Stimulated activated CD8-positive, alpha-beta memory T cell treated with anti-CD3 and anti-CD28 coated beads, Interleukin-4, amount 100 ng/mL, for 4 hours (primary cell): ENCODE measurements at places on chromosomes 3 and 15.

DNA sequence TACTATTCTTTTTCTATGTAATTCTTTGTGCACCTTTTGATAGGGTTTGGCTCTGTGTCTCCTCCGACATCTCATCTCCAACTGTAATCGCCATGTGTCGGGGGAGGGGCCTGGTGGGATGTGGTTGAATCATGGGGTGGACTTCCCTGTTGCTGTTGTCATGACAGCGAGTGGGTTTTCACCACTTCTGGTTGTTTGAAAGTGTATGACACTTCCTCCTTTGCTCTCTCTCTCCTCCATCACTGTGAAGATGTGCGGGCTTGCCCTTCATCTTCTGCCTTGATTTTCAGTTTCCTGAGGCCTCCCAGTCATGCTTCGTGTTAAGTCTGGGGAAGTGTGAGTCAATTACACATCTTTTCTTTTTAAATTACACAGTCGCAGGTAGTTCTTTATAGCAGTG lies 225.8 kb upstream of the DPPA4 start:
- DNase-seq: no peak

DNA sequence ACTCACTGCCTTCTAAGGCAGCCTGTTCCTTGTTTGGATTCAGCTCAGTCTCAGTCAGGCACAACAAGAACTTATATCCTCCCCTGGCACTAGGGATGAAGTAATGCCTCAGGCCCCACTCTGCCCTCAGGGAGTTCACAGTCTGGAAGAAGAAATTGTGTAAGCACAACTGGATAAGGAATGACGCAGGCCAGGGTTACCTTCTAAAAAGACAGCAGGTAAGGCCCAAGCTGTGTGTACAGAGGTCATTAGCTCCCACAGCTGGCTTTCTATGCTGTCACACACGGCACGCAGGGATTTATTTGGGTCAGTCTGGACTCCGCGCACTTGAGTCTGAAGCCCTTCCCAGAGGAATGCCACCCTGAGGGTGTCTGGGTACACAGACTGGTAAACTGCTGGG lies 82.9 kb downstream of the IQSEC1 start:
- no peak for DNase-seq

GRCh38 chr3:161941891-161942290 lies 445.3 kb downstream of the OTOL1 start:
- no peak for DNase-seq

GRCh38 chr3:78887547-78888011 lies 880.2 kb downstream of the ROBO1 start:
- DNase-seq: no peak

- DNase-seq: no peak
Observed at GRCh38 chr3:134829721-134830120, 34.7 kb downstream of the EPHB1 start.

- no peak for DNase-seq
Observed at GRCh38 chr3:120449701-120450599, 842 bp downstream of the FSTL1 start.

DNA sequence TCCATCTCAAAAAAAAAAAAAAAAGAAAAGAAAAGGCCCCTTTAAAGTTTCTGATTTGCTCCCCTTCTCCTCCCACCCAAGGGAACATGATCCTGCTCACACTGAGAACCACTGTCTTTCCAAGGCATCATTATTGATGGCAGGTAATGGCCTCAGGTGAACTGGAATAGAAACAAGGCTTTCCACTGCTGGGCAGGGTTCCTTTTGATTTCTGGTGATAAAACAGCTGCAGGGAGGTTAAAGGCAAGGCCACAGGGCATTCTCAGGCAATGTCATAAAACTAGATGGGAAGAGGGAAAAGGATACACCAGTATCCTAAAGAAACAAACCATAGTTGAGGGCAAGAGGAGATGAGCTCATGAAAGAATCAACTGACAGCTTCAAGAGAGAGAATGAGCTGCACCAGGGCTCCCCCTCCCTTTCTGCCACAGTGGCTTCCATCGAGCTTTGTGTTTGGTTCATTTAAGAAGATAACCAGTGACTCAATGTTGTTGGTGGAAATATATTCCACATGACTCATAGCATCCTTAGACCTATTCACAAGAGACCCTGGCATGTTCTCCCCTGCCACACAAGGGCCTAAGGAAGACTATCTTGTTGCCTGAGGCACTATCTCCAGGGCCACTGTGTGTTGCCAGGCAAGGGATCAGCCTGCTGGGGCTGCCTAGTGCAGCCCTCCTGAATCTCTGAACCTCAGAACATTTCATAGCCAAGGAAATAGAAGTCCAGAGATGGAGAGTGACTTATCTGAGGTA lies 86.4 kb downstream of the WDR76 start:
- DNase-seq: no peak

- DNase-seq: no peak
Observed at GRCh38 chr3:196868297-196868661, 559 bp downstream of the SENP5 start.

GRCh38 chr15:72155003-72155621 lies 36.9 kb downstream of the SENP8 start:
- DNase-seq: no peak

DNA sequence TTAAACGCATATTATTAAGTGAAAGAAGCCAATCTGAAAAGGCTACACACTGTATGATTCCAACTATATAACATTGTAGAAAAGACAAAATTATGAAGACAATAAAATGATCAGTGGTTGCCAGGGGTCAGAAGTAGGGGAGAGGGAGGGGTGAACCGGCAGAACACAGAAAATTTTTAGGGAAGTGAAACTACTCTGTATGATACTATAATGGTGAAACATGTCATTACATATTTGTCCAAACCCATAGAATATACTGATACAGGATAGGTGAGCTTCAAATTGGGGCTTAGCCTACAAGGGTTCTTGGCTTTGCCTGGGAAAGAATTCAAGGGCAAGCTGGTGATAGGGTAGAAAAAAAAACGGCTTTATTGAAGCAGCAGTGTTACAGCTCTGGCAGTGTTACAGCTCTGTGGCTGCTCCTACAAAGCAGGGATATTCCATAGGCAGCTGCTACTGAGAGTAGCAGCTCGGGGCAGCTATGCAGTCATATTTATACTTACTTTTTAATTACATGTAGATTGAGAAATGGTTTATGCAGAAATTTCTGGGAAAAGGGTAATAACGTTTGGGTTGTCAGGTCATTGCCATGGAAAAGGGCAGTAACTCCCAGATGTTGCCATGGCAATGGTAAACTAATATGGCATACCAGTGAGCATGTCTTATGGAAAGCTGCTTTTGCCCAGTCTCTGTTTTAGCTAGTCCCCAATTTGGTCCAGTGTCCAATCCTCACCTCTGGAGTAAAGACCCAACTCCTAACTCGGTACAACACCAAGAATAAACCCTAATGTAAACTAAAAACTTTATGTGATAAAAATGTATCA lies 125.1 kb upstream of the SLC25A36 start:
- no peak for DNase-seq

GRCh38 chr3:194404365-194405140 lies 5.5 kb upstream of the GP5 start:
- DNase-seq: no peak

- DNase-seq: no peak
Observed at GRCh38 chr3:192022412-192022811, 561.4 kb downstream of the PYDC2 start.

- no peak for DNase-seq
Observed at GRCh38 chr15:69593488-69593887, 140.9 kb downstream of the RPLP1 start.

DNA sequence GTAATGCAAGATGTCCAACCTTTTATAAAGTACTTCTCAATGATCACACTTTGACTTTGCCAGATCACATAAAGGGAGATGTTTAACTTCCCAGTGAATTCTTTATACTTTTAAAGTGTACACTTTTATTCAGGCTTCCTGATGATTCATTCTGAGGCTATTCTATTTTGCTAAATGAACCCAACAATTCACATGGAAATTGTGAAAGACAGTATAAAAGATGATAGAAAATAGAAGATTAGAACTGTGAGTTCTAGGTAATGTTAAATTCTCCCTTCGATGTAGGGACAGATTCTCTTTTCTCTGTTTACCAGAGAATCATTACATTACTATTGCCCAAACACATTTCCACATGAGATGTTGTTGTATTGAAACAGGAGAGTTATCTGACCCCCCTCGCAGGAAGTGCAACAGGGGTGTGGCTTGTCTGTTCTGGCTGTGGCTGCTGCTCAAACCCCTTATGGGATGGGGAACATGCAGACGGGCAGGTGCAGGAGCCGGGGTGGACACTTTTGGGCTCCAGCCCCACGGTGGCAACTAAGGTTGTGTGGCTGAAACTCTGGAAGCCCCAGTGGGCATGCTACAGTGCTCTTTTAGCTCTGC lies 131.3 kb upstream of the LRTM1 start:
- no peak for DNase-seq

GRCh38 chr15:86558252-86558651 lies 478.6 kb downstream of the AGBL1 start:
- DNase-seq: no peak

- no peak for DNase-seq
Observed at GRCh38 chr3:57048052-57048671, 12.3 kb upstream of the SPATA12 start.

- no peak for DNase-seq
Observed at GRCh38 chr3:33250712-33251111, 26.5 kb upstream of the FBXL2 start.

- DNase-seq: no peak
Observed at GRCh38 chr3:116256843-116257485, 188.3 kb downstream of the LSAMP start.

- DNase-seq: no peak
Observed at GRCh38 chr3:150170852-150171520, 200.3 kb upstream of the PFN2 start.

GRCh38 chr3:148078658-148079057 lies 619.0 kb upstream of the AGTR1 start:
- no peak for DNase-seq

DNA sequence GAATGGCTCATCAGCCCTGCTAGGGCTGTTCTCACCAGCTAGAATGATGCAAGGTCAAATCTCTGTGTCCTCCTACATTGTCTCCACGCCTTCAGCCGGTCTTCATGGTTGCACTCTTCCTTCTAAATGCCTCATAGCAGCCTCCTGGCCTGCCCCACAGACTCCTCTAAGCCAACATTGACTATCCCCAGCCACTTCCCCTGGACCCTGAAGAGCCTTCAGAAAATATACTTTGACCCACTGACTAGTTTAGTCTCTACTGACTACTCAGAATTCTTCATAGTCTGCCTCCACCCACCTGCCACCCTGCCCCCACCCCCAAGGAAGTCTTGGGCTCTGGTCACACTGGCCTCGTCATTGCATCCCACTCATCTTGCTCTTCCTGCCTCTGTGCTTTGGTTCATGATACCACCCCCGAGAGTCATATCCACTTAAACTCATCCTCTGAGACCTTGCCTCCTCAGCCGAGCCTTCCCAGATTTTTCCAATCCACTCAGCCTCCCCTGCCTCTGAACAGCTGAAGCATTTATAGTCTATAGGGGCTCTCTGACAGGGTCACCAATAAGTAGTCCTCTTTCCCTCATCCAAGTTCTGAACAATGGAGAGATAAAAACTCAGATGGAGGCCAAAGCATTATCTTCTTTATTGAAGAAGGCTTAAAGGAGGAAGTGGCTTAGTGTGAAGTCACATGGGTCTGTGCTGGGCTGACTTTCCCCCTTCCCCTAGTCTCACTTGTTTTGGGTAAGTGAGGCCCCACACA lies 9.5 kb upstream of the DOCK3 start:
- DNase-seq: no peak

- no peak for DNase-seq
Observed at GRCh38 chr15:62976301-62976881, 66.2 kb upstream of the TPM1 start.

DNA sequence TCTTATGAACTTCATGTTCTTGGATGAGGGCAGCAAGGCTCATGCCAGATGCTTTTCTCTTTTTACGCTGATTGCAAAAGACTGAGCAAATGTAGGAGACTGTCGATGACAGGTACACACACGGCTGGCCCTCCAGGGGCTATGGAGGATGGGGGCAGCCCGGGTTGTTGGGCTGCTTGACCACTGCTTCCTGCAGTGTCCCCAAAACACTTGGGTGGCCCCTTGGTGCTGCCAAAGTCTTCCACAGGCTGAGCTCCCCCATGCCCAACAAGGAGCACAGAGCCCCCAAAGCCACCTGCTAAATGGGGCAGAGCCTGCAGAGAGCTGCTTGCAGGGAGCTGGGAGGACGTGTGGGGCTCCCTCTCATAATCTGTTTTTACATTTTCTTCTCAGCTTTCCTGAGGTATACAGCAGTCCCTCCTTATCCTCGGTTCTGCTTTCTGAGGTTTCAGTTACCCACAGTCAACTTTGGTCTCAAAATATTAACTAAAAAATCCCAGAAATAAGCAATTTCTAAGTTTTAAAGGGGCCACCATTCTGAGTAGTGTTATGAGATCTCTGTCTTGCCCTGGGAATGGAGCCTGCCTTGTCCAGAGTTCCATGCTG lies 7.3 kb downstream of the PRR23E start:
- no peak for DNase-seq

DNA sequence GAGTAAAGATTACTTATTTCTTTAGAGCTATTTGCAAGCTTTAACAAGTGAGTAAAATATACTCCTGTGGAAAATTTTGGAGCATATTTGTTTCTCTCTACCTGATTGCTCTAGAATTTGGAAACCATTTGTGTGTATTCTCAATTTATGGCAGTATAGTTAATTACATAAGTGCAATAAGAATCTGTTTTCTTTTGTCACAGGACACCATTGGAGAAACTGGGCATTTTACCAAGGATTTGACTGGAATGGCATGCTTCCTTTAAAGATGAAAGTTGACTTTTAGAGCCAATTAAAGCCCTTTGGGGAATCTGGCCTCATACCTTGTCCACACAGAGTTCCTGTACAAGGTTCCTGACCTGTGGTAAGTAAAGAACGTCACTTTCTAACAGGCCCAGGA lies 38.4 kb downstream of the PAQR5 start:
- DNase-seq: no peak

DNA sequence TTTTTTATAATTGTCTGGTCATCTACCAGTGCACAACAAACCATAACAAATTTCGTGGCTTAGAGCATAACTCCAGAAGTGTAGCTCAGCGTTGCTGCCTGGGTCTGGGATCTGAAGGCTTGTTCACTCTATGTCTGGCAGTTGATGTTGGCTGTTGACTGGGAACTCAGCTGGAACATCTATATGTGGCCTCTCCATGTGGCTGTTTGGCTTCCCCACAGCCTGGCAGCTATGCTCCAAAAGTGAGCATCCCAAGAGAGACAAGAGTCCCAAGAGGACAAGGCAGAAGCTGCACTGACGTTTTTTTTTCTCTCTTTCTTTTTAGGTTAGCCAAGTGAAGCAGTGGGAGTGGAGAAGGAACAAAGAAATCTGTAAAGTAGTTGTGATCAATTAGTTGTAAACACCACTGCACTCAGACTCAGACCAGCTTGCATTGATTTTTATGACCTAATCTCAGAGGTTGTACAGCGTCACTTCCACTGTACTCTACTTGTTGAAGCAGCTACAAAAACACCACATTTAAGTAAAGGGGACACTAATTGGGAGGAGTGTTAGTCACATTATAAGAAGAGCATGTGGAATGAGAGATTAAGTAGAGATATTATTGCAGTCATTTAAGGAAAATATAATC lies 2.5 kb upstream of the GPR176 start:
- no peak for DNase-seq

GRCh38 chr3:54963641-54964040 lies 35.8 kb upstream of the LRTM1 start:
- DNase-seq: no peak

GRCh38 chr3:15332405-15333098 lies at the start of gene SH3BP5:
TSS of gene SH3BP5 (minus strand) at chr3:15332586. CDS start at chr3:15332408, 178 bp downstream.
- DNase-seq: peak; percentile 21

- DNase-seq: no peak
Observed at GRCh38 chr3:152058856-152059255, 185.4 kb downstream of the SUCNR1 start.
